ENCODE measurements at places on chromosomes 6 and 20. TPM values are rescaled to one million over a fixed set of nuclear protein-coding genes. Genes with fewer than 3 reads are reported as not detected.

Gene ARFRP1
- total RNA-seq = 42.7 TPM

- peaks cover 5% of the 10 kb centered on the region for H3K4me1 ChIP-seq
- no peak overlapping the region for H3K27ac ChIP-seq
- no peaks in the 10 kb centered on the region for H3K27me3 ChIP-seq
- peaks cover 11% of the 10 kb centered on the region for H3K36me3 ChIP-seq
These were observed 2.7 kb downstream of the VEGFA start for GRCh38 chr6:43772681-43773049.

DNA sequence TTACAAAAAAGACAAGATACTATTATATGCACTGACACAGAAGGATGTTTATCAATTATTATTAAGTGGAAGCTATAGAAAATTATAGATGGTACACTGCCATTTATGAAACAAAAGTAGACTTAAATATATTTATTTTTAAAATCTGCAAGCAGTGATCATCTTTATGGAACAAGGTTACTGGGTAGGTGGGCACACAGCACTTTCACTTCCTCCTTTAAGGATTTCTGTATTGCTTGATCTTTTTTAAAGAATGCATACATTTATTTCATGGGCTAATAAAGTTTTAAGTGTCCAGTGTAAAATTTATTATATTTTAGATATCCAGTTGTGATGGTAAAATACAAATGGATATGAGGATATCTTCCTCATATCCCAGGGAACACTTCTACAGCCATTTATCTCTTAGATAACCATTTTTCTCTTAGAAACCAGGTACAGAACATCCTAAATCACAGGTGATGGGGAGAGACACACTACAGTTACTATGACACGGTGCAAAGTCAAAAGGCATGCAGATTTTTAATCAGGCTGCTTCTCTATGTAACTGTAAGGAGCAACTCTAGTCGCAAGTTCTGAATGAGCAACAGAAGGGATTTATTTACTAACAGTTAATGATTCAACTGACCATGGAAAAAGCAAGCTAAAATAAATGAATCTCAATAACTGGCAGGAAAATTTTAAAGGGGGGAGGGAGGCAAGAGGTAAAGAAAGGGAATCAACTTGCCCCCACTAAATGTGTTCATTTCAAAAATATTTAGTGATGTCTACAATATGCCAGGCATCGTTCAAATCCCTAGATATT is 2.2 kb downstream of the FBXL4 start:
- no peak for DNase-seq
- H3K4me1 ChIP-seq = no peaks in the 10 kb centered on the region
- H3K27me3 ChIP-seq = no peaks in the 10 kb centered on the region
- no peak overlapping the region for H3K27ac ChIP-seq
- peaks cover 37% of the 10 kb centered on the region for H3K36me3 ChIP-seq
- no peak overlapping the region for H3K4me3 ChIP-seq

DNA sequence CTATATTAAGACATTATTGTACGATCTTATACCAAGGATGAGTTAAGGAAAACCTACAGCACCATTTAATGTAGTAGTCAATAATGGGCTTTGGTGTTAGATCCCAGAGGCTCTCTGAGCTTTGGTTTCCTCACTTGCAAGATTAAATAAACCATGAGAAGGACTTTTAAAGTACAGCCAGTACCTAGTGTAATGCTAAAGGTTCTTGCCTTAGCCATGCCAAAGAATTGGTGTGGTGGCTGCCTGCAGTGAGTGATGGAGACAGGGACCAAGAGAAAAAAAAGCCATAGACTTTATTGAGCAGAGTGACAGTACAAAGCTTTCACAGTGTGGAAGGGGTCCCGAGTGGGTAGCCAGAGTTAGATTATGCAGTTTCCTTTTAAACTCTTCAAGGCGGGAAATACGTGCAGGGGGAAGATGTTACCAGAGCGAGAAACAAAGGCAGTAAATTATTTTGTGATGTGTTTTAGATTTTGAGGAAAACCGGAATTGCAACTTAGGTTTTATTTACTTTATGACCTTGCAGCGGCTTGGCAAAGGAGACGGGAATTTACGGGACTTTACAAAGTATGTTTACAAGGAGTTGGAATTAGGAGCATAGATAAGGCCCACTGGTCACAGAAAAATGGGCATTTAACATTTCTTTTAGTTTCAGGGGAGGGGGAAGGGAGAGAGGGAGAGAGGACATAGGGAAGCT is 100.4 kb downstream of the MYO6 start:
- no peak overlapping the region for H3K27ac ChIP-seq
- no peak for DNase-seq
- no peaks in the 10 kb centered on the region for H3K4me1 ChIP-seq
- no peaks in the 10 kb centered on the region for H3K27me3 ChIP-seq
- H3K36me3 ChIP-seq = no peaks in the 10 kb centered on the region
- no peak overlapping the region for H3K4me3 ChIP-seq

- H3K27ac ChIP-seq = no peak overlapping the region
- no peak overlapping the region for H3K4me3 ChIP-seq
- H3K36me3 ChIP-seq = no peaks in the 10 kb centered on the region
These were observed 105.9 kb upstream of the FOXC1 start for GRCh38 chr6:1503811-1504210.

- H3K27me3 ChIP-seq = no peaks in the 10 kb centered on the region
- H3K36me3 ChIP-seq = peaks cover 18% of the 10 kb centered on the region
- no peak overlapping the region for H3K27ac ChIP-seq
- no peak for DNase-seq
These were observed 99.4 kb upstream of the GRIK2 start for GRCh38 chr6:101294051-101294638.

DNA sequence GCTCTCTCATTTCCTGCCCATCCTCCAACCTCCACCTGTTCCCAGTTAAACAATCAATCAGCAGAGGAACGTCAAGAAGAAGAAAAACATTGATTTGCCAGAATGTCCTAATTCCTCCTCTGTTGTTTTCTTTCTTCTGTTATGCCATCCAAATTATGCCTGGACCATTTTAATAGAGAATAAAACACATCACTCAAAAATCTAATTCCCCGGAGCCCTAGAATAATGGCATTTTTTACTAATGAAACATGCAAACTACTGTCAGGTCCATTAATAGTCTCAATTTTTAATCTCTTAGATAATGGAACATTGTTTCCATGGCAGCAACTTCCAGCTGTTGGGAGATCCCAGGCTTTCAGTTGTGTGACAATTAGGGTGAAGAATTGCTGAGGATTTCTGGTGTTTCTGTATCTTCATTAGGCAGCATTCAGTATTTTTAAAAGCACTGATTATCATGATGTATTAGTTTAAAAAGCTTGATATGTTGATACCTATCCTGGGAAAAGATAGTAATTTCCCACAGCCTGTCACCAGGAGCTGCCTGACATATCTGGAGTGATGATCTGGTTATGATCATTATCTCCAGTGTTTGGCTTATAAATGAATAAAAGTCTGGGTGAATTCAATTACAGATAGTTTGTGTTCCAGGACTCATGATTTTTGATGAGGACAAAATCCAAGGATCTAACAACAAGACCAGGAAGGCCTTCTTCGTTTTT is 209.8 kb downstream of the TPBG start:
- H3K27me3 ChIP-seq = no peaks in the 10 kb centered on the region
- no peak overlapping the region for H3K27ac ChIP-seq
- no peak for DNase-seq
- no peak overlapping the region for H3K4me3 ChIP-seq

- H3K4me1 ChIP-seq = no peaks in the 10 kb centered on the region
- peak; percentile 20 for DNase-seq
- no peak overlapping the region for H3K27ac ChIP-seq
These were observed 109.8 kb downstream of the SYCP2 start for GRCh38 chr20:59823491-59824259.

DNA sequence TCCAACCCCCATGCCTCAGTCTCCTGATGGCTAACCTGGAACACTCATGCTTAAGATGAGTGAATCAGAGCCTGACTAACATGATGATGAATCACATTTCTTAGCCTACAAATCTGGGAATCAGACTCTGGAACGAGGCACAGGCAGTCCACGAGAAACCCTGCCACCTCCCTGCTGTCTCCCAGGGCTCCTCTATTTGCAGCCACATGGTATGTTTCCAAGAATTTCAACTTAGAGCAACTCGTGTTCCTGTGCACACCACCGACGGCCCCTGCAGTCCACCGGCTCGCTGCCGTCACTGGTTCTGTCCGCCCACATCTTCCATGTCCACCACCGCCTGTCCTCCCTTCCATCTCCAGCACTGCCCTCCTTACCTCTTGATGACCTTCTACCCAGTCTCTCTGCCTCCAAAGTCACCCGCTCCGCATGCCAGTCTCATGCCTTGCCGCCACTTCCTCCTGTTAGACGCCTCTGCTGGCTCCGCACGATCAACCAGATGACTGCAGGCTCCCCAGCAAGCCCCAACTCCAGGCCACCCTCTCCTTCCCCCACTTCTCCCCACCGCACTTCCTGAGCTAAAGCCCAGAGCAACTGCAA is 87.6 kb downstream of the AGPAT4 start:
- no peaks in the 10 kb centered on the region for H3K27me3 ChIP-seq
- no peak for DNase-seq
- H3K4me1 ChIP-seq = no peaks in the 10 kb centered on the region
- H3K36me3 ChIP-seq = peaks cover 55% of the 10 kb centered on the region
- H3K4me3 ChIP-seq = no peak overlapping the region
- H3K27ac ChIP-seq = no peak overlapping the region
